ENCODE measurements at places on chromosomes 11 and 22.
A peak's percentile ranks its signal among the peaks of the same experiment; 100 is the strongest.

DNA sequence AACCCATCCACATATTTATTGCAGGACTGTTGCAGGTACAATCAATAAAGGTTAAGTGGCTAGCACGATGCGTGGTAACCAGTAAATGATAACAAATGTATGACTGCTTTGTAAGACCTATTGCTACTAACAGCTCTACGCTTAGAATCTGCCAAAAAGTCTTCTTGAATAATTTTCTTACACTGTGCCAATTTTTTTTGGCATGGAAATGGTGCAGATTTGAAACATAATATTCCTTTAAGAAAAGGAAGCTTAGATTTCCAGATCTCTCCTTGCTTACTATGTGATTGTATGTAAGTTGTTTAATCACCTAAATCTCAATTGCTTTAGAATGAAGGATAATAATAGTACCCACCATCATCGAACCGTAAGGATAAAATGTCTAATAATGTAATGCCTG lies 192.0 kb downstream of the LRRC4C start:
- no peak for DNase-seq

- no peak for DNase-seq
Measured at GRCh38 chr22:48631288-48631863, 1196.3 kb downstream of the BRD1 start.

DNA sequence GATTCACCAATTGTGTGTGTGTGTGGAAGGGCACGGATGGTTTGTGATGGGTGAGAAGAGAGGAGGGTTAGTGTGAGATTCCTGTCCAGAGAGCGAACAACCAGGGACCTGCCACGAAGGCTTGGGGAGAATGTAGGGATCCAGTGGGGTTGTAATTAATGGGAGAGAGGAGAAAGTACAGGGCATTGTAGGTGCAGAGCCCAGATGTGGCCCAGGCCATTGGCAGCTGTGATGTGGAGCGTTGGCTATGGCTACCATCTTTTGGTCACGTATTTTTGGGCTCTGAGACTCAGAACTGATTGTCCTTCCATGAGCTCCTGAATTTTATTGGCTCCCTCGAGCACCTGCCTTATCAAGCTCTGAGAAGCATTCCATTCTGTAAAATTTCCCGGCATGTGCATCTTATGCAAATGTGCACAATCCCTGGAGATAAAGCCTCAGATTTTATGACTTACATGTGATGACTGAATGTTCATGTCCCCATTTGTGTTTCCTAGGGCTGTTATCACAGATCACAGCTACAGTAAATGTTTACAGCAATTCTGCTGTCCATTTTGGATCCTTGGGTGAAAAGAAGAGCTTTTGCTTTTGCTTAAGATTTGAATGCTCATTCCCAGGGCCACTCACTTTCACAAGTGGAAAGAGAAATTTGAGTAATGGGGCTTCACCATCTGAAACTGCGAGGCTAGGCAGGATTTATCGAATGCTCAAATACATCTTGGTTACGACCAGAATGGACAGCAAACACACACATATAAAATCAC lies 33.1 kb downstream of the SLC5A1 start:
- DNase-seq = no peak

DNA sequence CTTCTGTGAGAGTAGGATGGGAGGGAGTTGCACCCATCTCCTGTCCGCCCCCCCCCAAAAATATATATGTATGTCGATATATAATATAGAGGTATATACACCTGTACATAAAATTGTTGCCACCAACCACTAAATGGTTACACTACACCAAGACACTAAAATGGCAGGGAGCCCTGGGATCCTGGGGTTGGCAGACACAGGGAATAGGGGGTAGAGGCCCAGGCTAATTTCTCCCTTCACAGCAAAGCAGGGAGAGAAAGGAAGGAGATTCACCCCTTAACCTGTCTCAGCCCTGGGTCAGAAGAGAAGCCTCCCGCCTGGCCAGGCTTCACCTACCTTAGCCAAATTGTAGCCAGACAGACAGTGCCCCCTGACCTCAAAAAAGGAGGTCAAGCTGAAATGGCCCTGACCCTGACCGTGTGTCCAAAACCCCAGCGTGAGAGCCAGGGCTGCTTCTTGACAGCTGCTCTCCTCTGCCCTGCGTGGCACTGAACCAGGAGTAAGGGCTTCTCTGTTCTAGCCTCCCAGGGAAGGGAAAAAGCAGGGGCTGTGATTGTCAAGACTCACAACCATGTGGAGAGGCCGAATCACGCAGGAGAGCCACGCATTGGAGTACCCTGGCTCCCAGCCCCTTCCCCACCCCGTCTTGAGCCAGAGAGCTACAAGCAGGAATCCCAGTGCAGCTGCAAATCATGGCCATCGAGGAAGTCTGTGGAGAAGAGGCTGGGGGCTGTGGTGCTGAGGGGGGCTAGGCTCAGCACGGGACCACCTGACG lies 40.5 kb downstream of the SGSM3 start:
- DNase-seq = no peak

- no peak for DNase-seq
Measured at GRCh38 chr11:1839204-1839923, 583 bp downstream of the TNNI2 start.

DNA sequence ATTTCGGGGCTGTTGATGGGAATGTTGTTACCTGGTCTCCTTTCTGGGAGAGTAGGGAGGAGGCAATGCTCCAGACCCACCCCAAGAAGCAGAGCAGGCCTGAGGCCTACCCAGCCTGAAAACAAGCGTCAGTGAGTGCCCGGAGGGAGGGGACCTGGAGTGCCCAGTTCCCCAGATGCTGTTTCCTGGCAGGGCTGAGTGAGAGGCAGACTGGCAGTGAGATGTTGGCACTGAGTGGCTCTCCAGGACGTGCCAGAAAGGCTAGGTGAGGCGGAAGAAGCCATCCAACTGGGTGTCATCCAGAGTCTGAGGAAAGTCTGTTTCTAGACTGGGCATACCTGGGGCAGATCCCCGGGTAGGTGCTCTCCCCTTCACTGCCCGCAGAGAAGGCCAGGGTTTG lies 1.3 kb downstream of the POU2F3 start:
- DNase-seq = no peak

- peak; percentile 77 for DNase-seq
Measured at GRCh38 chr11:110908401-110909105, 196.3 kb upstream of the ARHGAP20 start.

DNA sequence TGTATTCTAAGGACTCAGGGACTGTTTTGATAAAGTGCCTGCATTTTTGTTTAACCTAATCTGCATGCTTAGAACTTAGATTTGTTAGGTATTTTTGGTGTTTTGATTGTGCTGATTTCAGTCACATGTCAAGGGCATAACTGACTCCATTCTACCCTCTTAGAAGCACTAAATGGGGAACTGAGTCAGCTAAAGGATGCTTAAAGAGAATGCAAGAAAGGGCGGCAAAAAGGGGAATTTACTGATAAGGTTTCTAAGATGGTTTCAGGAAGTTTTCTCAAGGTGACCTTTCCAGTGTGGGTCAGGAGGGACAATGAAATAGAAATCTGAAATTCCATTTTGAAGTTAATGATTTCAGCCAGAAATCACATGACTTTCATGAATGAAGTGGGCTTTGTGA lies 43.0 kb downstream of the MMP20 start:
- no peak for DNase-seq
